ENCODE measurements at places on chromosomes 12 and 14.

DNA sequence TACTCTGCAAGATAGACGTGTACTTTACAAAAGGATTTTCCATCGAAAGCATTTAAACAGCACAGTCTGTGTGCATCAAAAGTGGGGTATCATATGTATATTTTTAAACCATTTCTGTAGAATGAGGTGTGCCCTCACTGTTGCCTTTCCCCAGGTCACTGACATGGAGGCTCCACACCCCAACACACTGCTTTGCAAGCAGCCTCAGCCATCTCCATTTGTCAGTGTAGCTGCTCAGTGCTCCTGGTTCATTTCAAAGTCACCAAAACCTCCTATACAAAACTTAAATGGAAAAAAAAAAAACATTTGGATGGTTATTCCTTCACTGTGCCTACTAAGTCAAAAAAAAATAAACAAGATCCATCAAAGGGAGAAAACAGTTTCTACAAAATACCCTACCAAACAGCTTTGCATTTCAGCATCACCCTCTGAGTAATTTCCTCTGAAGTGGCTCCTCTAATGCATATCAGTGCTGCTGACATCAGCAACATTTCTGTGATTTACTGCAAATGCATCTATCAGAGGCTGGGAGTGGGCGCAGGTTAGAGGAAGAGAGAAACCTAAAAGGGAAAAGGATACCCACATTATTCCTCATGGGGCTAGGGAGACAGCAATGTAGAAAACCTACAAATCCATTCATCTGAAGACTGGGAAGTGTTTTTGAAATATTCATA lies 46.0 kb downstream of the KCNK10 start:
- DNase-seq = no peak

GRCh38 chr12:119715268-119715620 lies 47.3 kb downstream of the PRKAB1 start:
- DNase-seq = no peak

- DNase-seq = no peak
Measured at GRCh38 chr12:93018610-93019009, 89.5 kb upstream of the EEA1 start.

DNA sequence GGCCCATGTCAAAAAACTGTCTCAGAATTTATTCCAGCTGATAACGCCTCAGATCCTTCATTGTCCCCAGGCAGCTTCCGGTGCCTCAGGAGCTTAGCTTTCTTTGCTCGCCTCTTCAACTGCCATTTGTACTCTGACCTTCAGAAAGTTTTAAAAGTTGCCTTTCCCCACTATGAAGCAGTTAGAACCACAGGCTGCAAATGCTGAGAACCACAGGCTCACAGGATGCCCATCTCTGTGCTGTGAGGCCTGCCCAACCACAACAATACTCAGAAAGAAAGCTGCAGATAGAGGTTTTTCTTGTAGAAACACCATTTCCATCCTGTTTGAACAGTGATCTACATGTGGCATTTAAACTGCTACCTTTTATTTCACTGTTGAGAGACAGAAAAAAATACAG lies 131.1 kb downstream of the PRKCH start:
- DNase-seq = no peak

DNA sequence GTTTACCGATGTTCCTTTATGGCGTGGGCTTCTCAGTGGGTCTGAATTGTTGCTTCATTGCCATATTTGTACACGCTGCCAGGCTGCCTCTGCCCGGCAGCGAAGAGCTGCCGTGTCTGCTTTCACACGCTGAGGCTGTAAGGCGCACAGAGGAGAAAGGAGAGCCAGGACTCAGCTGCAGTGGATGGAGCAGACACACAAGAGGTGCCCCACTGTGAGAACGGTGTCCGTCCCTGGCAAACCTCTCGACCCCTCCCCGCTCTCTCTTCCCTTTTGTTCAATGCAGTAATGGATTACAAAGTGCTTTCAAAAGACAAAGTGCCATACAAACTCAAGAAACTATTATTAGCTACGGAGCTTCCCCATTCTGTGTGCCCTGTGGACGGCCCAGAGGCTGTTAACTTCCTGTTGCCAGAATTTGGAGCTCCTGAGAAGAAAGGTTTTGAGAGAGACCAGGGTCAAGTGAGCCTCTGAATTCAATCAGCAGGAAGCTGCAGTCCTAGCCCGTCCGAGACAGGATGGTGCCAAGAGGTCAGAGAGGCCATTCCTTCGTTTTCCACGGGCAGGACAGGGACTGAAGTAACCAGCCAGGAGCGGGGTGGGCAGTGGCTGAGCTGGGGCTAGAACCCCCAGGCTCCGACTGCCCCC lies 15.8 kb downstream of the CCND2 start:
- DNase-seq = no peak

GRCh38 chr12:77407931-77408330 lies 342.6 kb upstream of the E2F7 start:
- DNase-seq = no peak

- no peak for DNase-seq
Measured at GRCh38 chr14:22850944-22851764, 14.8 kb downstream of the MMP14 start.

DNA sequence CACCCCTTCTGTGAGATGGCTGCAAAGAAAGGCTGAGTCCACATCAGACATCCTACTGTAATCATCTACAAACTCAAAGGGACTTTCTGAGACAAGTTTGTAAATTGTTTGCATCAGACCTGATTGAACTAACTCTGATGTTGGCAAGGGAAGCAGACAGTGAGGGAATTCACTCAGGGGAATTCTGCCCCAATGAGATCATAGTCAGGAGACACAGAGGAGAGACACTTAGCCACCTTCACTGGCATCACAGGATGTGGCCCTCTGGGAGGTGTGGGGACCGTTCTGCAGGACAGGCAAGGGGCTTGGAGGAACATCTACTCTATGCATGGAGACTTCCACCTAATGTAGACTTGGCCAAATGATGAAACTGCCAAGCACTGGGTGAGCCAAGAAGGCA lies 70.7 kb upstream of the DDX11 start:
- no peak for DNase-seq

- no peak for DNase-seq
Measured at GRCh38 chr12:30019366-30020140, 235.8 kb upstream of the TMTC1 start.

- DNase-seq = no peak
Measured at GRCh38 chr14:59301354-59301753, 112.9 kb downstream of the DAAM1 start.

DNA sequence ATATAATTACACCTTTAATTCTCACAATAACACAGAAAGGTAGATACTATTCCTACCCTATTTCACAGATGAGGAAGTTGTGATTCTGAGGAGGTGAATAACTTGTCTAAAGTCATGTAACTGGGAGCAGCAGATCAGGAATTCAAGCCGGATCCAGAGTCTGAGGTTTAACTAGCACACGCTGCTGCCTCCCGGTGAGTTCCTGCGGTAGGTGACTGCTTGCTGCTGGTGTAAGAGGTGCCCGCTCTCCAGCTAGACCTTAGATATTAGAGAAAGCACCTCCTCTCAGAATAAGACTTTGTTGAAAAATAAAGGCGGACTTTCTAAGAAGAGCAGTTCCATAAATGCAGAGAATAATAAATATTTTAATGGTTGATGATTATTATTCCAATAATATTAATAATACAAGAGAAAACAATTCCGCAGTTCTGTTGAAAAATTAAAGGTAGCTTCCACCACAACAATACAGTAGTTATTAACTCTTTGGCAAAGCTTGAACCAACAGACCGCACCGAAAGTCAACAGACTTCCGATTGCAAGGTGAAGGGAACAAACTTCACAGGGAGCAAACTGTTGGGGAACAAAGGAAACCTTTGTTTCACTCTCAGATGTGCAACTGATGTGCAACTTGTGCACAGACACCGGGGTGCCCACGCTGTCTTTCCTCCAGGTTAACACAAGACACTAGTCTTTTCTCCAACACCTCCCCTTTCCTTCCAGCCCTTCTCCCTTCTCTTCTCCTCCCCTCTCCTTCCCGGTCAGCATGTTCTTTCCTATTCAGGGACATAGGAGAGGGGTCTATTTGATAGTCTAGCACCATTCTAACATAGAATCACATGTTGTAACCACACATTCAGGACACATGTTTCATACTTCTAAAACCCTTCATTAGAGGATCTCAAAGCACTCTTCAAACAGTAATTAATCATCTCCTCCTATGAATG lies 73.2 kb upstream of the EGLN3 start:
- DNase-seq = no peak

DNA sequence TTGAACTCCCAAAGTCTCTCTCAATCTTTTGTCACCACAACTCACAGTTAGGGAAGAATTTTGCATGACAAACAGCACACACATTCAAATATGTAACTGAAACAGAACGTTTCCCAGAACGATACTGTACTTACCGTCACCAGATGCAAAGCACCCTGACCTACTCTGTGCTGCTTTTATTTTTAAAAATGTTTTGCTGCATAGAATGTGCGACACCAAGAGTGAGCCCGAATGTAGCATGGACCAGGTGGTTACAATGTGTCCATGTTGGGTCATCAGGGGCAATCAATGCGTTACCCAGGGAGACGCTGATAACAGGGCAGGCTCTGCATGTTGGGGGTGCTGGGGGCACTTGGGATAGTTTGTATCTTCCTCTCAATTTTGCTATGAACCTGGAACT lies 14.6 kb upstream of the EIF5 start:
- DNase-seq = no peak

DNA sequence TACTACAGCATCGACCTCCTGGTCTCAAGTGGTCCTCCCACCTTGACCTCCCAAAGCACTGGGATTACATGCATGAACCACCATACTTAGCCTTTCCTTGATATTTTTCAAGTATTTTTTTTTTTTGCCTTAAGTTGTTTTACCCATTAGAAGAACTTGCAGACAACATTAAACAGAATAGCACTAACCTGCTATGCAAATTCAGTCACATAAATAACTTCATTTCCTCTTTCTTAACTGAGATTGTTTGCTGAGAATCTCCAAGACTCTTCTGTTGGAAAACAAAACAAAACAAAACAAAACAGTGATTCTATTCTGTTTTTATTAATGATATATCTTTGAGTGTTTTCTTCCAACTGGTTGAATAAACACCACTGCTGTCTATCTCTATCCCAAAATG lies 115.9 kb upstream of the IFNG-AS1 start:
- no peak for DNase-seq

- DNase-seq = no peak
Measured at GRCh38 chr12:104003596-104003995, 37.9 kb downstream of the TDG start.

DNA sequence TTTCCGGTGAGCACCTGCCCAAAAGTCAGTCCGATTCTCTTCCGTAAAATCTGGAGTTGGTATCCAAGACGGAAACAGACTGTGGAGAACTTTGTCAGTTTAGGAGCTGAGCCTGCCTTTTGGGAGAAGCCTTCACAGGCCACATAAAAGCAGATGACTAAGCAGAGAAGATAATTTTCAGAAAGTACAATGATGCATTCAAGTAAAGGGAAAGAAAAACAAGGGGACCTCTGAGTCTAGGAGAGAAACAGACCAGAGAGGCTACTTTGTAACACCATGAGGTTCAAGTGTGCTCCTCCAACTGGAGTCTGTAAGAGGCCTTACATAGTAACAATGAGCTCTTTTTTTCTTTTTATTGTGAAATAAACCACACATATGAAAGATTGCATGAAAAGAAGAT lies 21.1 kb downstream of the TMED8 start:
- no peak for DNase-seq

- DNase-seq = no peak
Measured at GRCh38 chr12:75481013-75481705, 604 bp downstream of the GLIPR1 start.

DNA sequence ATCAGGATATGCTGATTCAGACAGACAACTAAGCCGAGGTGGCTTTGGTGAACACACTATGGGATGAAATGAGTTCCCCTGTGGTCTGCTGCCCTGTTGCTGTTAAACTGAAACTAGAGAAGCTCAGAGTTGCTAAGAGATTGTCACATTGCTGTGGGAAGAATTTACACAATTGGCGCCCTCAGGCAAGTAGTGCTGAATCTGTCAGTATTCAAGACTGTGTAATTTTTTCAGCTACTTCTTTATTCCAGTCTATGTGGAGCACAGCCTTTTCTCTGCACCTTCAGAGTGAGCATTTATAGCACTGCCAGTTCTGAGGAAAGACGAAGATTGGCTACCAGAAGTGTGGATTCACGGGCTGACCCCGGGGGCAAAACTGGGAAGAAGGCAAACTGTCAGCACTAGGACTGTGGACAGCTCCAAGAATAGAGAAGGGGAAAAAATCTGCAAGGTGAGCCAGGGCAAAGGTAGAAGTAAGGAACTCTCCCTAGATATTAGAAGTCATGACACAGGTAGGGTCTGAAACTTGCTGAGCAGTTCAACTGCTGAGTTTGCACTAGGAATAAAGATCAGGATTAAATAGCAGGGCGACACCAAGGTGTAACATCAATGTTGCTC lies 218.8 kb upstream of the TMPO start:
- DNase-seq = no peak

- DNase-seq = no peak
Measured at GRCh38 chr12:92019491-92020277, 126.0 kb downstream of the BTG1 start.

DNA sequence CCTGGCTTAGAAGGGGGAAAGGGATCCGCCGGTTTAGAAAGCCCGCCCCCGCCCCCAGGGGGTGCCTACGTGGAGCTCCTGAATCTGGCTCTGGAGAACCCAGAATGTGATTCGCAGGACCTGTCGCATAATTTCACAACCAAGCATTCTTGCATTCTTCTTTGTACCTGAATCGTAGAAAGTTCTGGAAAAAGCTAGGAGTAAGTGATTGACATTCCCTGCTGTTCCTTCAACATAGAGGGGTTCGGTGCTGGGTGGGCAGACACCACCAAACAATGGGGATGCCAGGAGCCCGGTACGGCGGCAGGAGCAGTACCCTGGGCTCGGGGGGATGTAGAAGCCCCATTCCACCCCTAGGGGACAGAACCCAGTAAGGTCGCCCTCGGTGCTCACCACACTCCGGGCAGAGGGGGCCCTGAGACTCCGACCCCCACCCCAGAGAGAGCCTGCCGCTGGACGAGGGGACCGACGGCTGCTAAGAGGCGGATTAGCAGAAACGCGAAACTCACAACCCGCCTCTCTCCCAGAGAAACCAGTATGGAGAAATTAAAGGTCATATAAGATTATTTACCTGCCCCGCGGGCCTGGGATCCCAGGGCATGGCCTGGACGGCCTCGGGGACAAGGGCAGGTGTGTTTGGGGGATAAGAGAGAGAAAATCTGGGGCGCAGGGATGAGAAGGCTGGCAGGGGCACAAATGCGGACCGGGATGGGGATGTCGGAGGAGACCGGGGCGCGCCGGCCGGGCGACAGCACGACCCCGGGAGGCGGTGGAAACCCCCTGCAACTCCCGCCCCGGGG lies 520 bp downstream of the CSRP2 start:
- DNase-seq = no peak

DNA sequence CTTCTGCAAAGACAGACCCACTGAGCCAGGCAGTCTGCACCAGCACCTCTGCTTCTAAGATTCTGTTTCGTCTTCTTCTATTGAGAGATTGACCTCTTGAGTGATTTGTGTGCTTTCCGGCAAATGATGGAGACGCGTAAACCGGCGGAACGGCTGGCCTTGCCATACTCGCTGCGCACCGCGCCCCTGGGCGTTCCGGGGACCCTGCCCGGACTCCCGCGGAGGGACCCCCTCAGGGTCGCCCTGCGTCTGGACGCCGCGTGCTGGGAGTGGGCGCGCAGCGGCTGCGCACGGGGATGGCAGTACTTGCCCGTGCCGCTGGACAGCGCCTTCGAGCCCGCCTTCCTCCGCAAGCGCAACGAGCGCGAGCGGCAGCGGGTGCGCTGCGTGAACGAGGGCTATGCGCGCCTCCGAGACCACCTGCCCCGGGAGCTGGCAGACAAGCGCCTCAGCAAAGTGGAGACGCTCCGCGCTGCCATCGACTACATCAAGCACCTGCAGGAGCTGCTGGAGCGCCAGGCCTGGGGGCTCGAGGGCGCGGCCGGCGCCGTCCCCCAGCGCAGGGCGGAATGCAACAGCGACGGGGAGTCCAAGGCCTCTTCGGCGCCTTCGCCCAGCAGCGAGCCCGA lies 703 bp downstream of the ASCL4 start:
- no peak for DNase-seq
